AG10803 (cell line): ENCODE measurements at places on chromosomes 2 and 18.

GRCh38 chr2:173298536-173299097, 56.1 kb upstream of the CDCA7 start:
- DNase-seq, result no peak

- no peak for DNase-seq
Observed at GRCh38 chr2:138689705-138690104, 90.5 kb downstream of the NXPH2 start.

DNA sequence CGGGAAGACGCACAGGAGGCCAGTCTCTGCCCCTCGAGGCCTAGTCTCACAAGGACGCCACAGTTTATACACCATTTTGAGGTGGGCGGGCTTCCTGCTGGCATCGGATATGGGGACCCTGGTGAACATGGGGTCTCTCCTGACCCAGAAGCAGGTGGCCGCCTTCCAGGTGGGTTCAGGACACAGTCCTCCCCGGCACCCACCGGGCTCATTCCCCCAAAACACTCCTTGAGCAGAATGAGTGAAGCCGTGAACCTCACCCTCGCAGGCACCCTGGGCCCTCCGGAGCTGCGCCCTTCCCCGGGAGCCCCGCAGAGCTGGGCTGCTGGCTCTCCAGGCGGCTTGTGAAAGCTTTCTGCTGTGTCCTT, 6.5 kb downstream of the NFATC1 start:
- no peak for DNase-seq

GRCh38 chr2:172436889-172437288, 9.5 kb downstream of the ITGA6 start:
- no peak for DNase-seq

DNA sequence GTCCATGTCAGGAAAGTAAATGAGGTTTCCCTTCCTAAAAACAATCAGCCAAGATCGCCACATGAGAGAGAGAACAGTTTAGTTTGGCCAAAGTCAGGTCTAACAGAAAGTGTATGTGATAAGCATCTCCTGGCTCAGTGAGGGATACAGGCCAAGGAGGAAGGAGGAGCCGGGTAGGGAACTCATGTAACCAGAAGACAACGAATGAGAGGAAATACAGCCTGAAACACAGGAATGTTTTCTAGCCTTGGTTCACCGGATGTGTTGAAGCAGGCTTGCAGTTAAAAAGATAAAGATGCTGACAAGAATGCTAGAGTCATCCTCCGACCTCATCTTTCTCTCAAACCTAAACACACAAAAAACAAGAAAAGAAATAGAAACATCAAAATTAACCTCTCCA, 283.9 kb upstream of the SIX2 start:
- peak; percentile 44 for DNase-seq

GRCh38 chr2:55010149-55010591, 40.1 kb downstream of the RTN4 start:
- DNase-seq, result peak; percentile 66

DNA sequence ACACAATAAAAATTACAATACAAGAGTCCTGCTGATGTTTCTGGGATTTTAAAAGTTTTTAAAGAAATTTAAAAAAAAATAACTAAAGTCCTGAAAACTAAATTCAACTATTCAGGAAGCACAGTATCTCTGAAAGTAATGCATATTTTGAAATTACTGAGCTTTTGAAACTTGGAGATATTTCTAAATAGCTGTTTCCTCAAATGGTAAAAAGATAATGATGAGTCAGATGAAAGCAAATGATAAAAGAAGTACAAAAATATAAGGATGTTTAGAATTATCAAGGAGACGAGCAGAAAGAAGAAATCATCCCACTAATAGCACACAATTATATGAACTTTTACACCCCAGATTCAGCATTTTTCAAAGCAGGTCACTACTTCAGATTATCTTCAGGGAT, 90.2 kb upstream of the SLC25A52 start:
- no peak for DNase-seq

- DNase-seq, result peak; percentile 31
Observed at GRCh38 chr2:224310943-224311625, 90.8 kb downstream of the FAM124B start.

DNA sequence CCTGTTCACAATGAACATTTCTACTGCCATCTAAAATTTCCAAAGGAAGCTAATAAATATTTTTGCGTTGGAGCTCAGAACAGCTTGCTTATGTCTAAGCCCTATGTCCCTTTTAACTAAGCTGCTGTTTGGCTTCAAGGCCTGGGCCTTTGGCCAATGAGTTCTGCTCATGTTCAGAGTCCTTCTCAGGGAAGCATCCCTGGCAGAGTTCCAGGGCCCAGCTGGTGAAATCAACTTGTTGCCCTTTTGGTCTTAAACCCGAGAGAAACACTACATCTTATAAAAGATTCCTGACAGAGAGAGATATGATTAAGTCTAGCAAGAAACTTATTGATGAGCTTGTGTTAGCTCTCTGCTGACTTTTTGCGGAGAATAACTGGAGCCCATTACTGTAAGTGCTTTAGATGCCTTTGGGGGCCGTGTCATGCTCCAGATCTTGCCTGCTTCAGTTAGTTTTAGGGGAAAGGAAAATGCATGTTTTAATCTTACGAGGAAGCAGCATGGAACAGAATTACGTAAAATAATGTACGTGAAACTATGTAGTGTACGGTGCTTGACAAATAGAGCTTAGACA, 102.5 kb upstream of the NOSTRIN start:
- peak; percentile 76 for DNase-seq

DNA sequence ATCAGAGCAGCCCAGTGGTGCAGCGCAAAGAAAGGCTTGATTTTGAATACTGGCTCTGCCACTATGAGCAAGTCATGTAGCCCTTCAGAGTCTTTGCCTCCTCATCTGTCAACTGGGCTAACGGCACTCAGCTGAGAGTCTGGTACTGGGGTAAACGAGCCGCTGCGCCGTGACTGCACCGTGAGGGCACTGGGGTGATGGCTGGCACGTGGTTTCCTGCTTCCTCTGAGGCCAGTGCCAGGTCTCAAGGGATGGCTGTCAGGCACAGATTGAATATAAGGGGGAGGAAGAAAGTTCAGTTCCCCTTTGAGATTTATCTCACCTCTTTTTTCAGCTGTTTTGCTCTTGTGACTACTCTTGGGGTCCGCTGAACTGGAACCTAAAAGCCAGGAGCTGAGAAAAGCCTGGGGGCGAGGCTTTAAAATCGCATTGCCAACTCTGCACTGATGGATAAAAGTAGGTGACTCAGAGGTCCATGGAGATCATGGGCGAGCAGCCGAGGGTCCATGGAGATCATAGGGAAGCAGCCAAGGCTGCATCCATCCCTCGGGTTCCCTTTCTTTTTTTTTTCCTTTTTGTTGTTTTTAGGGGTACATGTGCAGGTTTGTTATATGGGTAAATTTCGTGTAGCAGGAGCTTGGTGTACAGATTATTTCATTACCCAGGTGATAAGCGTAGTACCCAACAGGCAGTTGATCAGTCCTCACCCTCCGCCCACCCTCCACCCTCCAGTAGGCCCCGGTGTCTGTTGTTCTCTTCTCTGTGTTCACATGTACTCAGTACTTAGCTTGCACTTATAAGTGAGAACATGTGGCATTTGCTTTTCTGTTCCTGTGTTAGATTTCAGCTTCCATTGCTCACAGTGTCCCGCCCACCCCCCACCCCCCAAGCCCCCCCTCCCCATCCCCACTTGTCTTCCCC, 114.3 kb downstream of the SPP2 start:
- no peak for DNase-seq

GRCh38 chr2:120384486-120385354, 38.8 kb downstream of the INHBB start:
- DNase-seq, result no peak

GRCh38 chr2:61287254-61287653, 125.3 kb downstream of the C2orf74 start:
- DNase-seq, result no peak

DNA sequence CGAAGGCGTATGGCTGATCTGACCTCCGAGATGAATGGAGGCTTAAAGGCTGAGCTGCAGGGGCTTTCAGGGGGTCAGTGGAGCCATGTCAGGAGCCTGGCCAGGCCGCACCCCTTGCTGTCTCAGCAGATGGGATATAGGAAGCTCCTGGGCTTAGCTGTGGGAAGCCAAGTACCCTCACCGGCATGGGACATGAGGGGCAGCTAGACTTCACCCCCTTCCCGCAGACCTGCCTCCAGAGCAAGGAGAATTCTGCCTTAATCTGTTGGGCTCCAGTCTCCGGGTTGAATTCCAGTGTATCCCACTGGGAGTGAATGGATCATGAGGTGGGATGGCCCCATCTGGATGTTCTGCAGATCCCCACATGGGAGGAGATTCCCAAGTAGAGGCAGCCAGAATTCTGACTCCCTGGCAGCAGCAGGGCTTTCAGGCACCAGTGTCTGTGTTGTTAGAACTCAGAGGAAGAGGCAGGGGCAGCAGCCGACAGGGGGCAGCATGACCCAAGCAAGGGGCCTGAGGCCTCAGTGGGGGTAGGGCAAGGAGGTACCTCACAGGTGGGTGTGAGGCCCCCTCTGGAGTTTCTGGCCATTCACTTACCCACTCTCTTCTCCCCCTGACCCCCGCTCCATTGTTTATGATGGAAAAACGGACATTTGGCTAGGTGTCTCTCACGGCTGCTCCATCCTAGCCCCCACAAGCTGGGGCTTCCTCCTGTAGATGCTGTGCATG, 19.1 kb downstream of the CAPG start:
- peak; percentile 33 for DNase-seq

DNA sequence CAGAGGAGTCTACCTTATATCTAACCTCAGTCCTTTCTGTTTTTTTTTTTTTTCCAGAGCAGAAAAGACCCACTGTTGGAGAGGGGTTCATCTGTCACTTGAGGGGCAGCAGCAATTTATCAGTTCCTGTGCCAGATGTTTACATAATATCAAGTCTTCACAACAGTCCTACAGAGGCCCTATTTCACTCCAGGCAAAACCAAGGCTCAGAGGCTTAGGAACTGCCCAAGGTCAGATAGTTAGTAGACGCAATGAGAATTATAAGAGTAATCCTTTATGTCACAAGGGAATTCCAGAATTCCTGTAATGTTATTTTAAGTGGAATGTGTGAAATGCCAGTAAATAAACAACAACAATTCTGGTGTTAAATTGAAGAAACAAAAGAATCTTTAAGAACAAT, 696.1 kb downstream of the NRXN1 start:
- DNase-seq, result no peak

- DNase-seq, result no peak
Observed at GRCh38 chr2:64765160-64765805, 111.6 kb upstream of the SERTAD2 start.

GRCh38 chr18:52716973-52717372, 377.0 kb downstream of the DCC start:
- DNase-seq, result peak; percentile 22

- DNase-seq, result peak; percentile 40
Observed at GRCh38 chr2:210616074-210616473, 59.7 kb downstream of the CPS1 start.

- DNase-seq, result no peak
Observed at GRCh38 chr2:42949125-42949524, 156.7 kb upstream of the HAAO start.

DNA sequence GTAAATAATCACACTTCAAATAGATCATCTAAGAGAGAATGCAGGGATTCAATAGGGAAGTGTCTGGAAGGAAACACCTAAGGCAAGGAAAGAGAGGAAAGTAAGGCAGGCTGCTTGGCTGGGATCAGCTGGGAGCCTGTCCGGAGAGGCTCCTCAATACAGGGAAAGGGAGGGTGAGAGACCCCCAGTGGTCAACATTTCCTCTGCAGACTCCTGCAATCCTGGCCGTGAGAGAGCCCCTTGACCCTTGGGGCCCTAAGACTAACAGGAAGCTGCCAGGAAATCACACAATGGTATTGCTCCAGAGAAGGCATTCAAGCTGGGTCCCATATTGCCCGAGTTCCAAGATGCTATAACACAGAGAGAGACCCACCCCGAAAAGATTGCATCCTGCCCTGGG, 549.4 kb downstream of the NYAP2 start:
- no peak for DNase-seq

- DNase-seq, result no peak
Observed at GRCh38 chr18:66724664-66725356, 120.9 kb upstream of the CDH19 start.

DNA sequence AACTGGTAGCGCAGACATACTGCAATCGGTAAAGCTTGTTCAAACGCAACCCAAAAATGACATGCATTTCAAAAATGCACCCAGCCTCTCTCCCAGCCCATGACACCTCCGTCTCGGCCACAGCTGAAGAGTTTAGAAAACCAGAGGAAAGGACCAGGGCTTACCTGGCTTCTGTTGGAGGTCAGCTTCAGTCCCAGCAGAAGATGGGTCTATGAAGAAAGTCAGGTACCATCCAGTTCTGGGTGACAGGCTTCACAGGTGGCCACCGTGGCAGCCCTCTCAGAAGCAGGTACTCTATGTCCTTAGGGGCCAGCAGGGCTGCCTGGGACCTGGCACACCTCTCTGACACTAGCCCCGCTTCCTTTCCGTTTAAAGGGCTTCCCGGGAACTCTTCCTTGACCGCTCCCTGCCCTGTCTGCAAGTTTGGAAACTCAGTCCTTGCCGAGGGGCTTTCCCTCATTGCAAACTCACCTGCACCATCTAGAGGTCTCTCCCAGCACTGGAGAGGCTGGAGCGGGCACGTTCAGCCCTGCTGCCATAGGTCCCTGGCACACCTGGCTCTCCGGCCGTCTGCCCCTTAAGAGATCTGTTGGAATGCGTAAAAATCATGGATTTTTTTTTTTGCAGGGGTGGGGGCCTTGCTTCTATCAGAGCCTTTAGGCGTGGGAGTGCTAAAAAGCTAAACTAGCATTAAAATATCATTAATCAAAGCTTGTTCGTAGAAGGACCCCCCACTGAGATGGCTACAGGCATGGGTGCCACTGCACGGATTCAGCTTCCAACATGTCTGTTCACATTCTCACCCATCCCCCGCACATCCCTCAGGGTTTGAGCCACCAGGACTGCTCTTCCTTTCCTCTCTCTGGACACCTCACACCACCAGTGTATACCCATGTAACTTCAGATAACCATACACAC, at the start of gene EDAR:
TSS of gene EDAR (minus strand) at position 425 of the 918 bp plus-strand sequence. CDS start 58,206 bp downstream, outside the sequence.
- DNase-seq, result no peak

GRCh38 chr18:48706731-48707130, 167.9 kb downstream of the CTIF start:
- DNase-seq, result no peak

DNA sequence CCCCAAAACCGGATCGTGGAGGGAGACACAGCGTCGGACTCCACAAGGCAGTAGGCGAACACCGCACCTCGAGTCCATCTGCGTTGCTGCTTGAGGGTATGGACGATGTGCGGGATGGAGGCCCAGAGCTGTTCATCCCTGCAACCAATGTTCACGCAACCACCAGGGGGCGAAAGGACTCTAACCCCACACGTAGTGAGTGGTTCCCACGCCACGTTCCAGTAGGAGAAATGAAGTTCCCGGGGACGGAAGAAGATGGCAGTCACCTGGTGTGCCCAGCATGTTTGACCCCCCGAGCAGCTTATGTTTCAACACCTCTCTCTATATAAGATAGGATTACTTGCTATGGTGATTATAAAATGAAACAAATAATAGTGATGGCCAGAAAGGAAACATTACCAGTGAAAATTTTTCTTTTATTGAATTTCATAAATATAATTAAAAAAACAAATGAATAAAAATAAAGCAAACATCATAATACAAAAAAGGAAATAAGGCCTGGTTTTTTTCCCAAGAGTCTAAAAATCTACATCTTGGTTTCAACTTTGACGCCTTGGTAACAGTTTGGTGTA, 184.3 kb downstream of the SH3BP4 start:
- DNase-seq, result peak; percentile 80

- DNase-seq, result no peak
Observed at GRCh38 chr2:960061-960736, 9.6 kb downstream of the SNTG2 start.

- DNase-seq, result no peak
Observed at GRCh38 chr18:63233334-63233733, 86.2 kb downstream of the BCL2 start.

- DNase-seq, result no peak
Observed at GRCh38 chr18:45551142-45551815, 64.0 kb upstream of the SLC14A2 start.
